ENCODE measurements at places on chromosomes 2 and 18.

DNA sequence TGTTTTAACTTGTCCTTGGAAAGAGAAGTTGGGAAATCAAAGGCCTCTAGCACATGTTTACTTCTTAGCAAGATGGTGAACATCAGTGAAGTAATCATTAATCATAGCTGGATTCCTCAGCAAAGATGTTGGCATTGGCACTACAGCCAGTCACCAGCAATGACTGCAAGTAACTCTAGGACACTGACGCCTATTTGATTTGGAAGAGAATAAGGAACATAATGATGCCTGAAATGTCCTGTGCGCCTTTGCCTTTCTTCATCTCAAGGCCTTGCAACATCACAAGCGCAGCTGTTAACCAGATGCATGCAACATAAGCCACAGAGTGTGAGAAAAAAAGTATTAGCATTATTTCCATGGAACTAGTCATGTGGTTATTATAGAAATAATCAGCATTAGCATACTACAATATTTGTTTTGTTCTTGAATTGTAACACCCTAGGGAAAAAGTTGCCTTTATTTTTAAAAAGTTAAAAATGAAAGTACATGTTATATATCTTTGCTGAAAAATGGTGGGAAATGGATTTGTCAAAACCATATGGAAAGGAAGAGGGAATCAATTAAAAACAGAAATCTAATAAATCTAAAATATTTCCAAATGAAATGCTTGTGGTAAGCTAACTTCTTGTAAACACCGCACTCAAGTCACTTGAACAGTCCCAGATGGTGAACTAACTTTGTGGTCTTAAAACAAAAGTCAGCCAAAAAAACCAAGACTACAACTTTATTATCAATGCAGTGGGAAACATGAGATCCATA, 55.6 kb downstream of the THADA start:
- peak; percentile 99 for DNase-seq

DNA sequence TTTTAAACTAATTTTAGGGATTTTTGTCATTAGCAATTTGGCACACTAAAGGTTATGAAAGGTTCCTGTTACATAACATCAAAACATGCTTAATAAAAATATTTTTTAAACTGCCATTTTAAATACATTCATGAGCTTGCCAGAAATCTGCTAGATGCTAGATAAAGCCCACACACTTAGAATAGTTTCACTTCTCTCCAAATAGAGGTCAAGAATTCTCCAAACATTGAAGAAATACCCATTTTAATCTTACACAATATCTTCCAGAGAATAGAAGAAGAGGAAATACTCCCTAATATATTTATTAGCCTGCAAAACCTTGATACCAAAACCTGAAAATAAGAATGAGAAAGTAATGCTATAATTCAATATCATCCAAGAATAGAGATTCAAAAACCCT, 247.5 kb downstream of the PTH2R start:
- DNase-seq = no peak

- no peak for DNase-seq
These were observed 90.3 kb downstream of the ROCK2 start for GRCh38 chr2:11254100-11254536.

DNA sequence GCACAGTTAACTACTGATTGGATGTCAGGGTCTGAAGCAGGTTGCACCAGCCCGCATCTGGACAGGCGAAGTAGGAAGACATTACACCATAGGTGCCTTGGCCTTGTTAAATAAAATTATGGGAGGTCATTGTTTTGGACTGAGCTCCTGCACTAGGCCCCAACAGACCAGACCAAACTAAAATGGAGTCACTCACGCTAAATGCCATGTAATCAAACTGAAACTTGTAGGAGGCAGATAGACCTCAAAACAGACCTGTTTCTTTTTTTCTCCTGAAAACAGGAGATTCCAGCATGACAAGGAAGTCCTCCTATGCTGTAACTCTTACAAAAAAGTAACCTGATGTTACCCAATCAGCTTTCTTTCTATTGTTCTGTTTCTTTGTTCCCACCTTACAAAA, 15.5 kb upstream of the NFU1 start:
- no peak for DNase-seq

DNA sequence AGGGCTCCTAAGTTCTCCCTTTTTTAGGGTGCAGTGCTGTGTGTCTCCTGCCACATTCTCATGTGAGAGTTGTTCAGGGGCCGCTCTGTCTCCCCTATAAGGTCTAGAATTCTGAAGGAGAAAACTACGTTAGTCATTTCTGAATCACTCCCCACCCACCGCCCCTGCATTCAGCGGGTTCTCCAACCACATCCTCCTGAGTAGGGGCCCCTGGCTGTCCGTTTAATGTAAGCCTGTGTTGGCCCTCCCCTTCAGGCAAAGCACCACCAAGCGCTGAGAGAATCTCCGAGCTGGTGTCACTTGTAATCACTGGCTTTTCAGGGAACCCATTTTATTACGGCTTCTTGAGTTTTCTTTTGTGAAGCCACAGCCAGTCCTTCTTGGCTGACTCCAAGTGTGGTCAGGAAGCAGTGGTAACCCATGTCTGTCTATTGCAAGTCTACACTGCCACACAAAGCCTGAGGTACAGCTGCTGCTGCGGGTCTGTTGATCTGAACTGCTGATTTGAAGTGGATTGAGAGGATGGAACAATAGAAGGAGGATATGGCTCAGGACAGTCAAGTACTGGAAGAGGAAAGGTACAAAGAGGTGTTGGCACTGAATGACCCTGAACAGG, 16.9 kb downstream of the LCT start:
- DNase-seq = no peak

DNA sequence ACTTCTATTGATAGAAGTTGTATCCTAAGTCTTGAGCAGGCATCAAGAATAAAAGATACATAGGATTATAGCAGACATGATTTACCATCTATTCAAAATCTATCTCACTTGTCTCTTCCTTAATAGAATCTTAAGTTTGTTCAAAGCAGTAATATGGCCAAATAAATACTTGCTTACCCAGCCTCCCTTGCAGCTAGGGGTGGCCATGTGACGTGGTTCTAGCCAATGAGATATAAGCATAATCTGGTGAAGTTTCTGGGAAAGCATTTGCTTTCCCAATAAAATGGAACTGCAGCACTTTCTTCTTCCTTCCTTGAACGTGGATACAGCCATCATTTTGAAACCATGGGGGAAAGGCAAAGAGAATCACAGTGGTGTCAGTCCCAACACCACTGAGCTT, 33.7 kb upstream of the SLC1A4 start:
- DNase-seq = no peak

DNA sequence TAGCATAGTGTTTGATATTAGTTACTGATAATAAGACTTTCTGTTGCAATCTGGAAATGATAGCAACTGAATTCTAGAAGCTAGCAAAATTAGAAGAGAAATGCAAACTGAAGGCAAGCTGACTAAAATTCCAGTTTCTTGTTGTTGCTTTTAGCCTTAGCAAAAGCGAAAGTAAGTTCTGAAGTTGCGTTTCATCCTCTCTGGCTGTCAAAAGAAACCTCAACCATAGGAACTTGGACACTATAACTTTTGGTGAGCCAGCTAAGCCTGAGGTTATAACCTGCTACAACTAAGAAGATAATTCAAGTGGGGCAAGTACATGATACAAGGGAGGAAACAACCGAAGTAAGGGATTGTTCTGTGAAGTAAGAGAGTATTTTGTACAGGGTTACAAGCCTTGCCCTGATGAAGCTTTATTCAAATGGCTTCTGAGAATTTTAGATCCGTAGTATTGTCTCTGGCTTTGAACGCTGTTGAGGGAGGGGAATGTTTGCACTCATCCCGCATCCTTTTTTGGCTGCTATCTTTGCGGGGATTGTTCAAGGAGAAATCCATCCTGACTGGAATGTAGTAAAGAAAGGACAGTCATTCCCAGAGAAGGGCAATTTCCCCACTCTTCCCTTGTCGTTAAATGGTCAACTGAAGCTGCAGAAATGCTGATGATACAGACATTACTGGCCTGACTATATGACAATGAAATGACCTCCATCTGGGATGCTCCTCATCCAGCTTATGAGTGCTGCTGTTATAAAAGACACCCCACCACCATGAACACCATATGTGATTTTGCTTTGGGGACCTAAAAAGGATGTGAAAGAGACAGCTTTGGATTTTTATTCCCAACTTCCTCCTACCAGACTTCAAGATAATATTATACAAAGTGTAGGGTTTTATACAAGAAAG, 7.0 kb upstream of the TMX3 start:
- no peak for DNase-seq

GRCh38 chr18:13900633-13901032, 14.7 kb downstream of the MC2R start:
- no peak for DNase-seq

- DNase-seq = no peak
These were observed 199.4 kb upstream of the CDH20 start for GRCh38 chr18:61133783-61134182.

GRCh38 chr2:173966274-173967098, 1.3 kb upstream of the SP3 start:
- no peak for DNase-seq

GRCh38 chr2:50097148-50097547, 934.8 kb downstream of the NRXN1 start:
- DNase-seq = no peak

DNA sequence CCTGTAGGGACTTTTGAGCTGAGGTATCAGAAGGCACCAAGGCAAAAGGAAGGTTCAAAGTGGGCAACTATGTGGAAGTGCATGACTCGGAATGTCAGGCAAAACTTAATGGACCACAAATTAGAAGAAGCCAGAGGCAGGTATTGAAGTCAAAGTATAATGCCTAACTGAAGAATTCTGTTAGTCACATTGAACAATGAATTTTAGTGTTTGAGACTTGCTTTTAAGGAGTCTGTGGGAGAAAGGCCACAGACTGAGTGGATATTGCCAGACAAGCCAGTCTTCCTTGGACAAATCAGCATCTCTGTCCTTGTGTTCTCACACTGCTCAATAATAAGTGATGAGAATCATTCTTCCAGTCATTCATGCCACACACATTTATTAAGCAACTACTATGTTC, 498.9 kb downstream of the STK39 start:
- DNase-seq = no peak

Data from fibroblast of the conjunctiva (primary cell).